B cell (primary cell): ENCODE measurements at places on chromosomes 6 and 20. TPM values are rescaled to one million over a fixed set of nuclear protein-coding genes. Genes with fewer than 3 reads are reported as not detected.

GRCh38 chr6:115540077-115540869 lies 520.4 kb downstream of the FRK start:
- H3K27me3 ChIP-seq, result no peaks in the 10 kb centered on the region
- no peak overlapping the region for H3K4me3 ChIP-seq
- no peak for DNase-seq
- no peaks in the 10 kb centered on the region for H3K4me1 ChIP-seq
- H3K27ac ChIP-seq, result no peak overlapping the region

DNA sequence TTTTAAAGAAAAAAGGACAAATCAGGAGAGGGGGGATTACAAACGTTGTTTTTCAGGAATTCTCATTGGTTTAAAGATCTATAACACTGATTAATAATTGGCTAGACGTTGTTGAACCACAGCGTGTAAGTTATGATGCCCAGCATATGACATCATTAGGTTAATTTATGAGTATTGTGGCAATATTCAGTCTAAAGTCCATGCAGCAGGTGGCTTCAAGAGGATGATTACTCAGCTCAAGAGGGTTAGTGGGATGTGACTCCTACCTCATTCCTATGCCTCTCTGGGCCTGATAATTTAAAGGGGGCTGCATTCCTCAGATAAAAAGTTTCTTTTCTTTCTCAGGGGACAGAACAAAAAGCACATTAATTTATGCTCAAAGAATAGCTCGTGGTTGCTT lies 1309.0 kb downstream of the EPHA7 start:
- no peak overlapping the region for H3K27ac ChIP-seq
- no peaks in the 10 kb centered on the region for H3K36me3 ChIP-seq
- H3K4me1 ChIP-seq, result no peaks in the 10 kb centered on the region
- H3K27me3 ChIP-seq, result no peaks in the 10 kb centered on the region

- no peak overlapping the region for H3K27ac ChIP-seq
- H3K4me1 ChIP-seq, result peaks cover 14% of the 10 kb centered on the region
- H3K36me3 ChIP-seq, result no peaks in the 10 kb centered on the region
Observed at GRCh38 chr6:40755046-40755681, 168.0 kb upstream of the LRFN2 start.

GRCh38 chr6:6470123-6470522 lies 118.4 kb upstream of the LY86 start:
- H3K36me3 ChIP-seq, result no peaks in the 10 kb centered on the region
- peaks cover 3% of the 10 kb centered on the region for H3K27me3 ChIP-seq
- H3K4me1 ChIP-seq, result no peaks in the 10 kb centered on the region
- H3K4me3 ChIP-seq, result no peak overlapping the region
- no peak for DNase-seq
- no peak overlapping the region for H3K27ac ChIP-seq

GRCh38 chr6:57303931-57304681 lies 13.3 kb upstream of the PRIM2 start:
- H3K27me3 ChIP-seq, result no peaks in the 10 kb centered on the region
- no peak overlapping the region for H3K27ac ChIP-seq
- H3K36me3 ChIP-seq, result no peaks in the 10 kb centered on the region
- no peak overlapping the region for H3K4me3 ChIP-seq
- DNase-seq, result no peak

- DNase-seq, result peak; percentile 72
- no peak overlapping the region for H3K4me3 ChIP-seq
- H3K27me3 ChIP-seq, result no peaks in the 10 kb centered on the region
- peaks cover 38% of the 10 kb centered on the region for H3K4me1 ChIP-seq
Observed at GRCh38 chr6:156953479-156954146, 176.4 kb downstream of the ARID1B start.

GRCh38 chr6:28941684-28942448 lies 18.1 kb upstream of the TRIM27 start:
- no peak overlapping the region for H3K27ac ChIP-seq
- H3K4me1 ChIP-seq, result peaks cover 29% of the 10 kb centered on the region

GRCh38 chr20:60097285-60097684 lies 139.1 kb downstream of the CDH26 start:
- H3K27me3 ChIP-seq, result no peaks in the 10 kb centered on the region
- no peak overlapping the region for H3K4me3 ChIP-seq
- no peak overlapping the region for H3K27ac ChIP-seq
- no peaks in the 10 kb centered on the region for H3K36me3 ChIP-seq

DNA sequence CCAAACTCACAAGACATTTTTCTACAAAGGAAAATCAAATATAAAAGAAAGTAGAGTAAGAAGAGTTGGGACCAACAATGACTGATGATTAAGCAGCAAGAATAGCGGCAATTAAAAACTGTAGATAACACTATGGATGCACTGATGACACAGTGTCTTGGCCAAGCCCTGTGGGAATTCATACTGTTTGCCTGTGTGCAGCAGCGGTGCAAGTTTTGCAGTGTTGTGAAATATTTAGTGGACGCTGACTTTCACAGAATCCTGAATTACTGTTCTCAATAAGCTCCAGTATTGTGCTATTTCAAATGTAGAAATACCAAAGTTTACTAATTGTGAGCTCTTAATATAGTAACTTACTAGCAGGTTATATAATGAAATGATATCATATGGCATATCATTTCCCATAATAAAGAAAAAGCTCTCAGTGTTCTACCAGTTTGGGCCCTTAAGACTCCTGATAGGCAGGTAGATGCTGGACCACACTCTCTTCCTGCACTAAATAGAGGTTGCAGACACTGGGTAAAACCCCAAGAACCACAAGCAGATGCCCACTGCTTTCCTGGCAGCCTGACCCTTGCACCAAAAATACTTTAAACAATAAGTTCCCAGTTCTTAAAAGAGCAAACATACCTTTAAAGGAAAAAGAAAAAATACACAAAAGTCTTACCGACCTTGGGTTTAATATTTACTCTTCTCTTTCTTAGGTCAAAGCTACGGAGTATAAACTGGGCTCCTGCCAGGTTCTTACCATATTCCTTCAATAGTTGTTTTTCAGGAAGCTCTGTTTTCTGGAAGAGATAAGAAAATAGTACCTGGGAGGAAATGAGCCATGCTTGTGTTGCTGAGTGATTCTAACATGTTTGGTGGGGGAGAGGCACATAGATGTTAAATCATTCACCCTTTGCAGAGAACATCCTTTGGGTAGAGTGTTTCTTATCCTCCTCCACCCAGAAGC lies 41.6 kb downstream of the ANKEF1 start:
- DNase-seq, result no peak
- H3K36me3 ChIP-seq, result no peaks in the 10 kb centered on the region
- no peak overlapping the region for H3K4me3 ChIP-seq
- peaks cover 5% of the 10 kb centered on the region for H3K27me3 ChIP-seq
- no peaks in the 10 kb centered on the region for H3K4me1 ChIP-seq
- no peak overlapping the region for H3K27ac ChIP-seq

DNA sequence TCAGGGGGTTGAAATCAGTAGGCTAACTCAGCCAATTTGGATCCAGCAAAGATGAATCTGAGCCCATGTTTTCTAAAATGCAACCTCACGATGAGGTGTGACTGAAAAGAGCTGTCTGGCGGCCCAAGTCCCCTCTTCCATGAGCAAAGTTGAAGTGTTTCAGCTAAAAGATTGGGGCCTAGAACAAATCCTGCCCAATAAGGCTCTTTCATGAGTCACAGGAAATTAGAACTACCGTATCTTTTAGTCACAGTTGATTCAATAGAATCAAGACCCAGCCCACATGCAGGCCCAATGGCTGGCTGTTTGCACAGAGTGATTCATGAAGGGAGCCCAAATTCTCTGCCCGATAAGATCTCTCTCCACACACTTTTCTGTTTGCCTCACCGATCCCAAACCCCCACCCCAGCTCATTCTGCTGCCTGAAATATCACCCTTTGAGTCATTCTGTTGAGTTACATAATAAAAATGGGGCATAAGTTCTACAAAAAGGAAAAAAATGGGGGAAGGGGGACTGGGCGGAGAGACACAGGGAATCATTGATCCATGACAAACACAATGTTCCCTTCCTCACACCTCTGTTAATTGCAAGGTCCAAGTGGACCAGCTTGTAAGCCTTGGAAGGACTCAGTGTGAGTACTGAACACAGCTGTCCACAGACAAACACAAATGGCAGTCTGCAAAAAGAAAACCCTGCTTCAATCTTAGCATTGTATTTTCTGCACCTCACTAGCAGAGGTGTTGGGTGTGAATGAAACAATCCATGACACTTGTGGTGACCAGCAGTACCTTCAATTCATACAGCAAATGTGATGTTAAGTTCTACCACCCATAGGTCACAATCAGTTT lies 13.8 kb downstream of the FOXQ1 start:
- no peaks in the 10 kb centered on the region for H3K27me3 ChIP-seq
- no peaks in the 10 kb centered on the region for H3K36me3 ChIP-seq
- H3K4me3 ChIP-seq, result no peak overlapping the region
- no peak for DNase-seq
- no peaks in the 10 kb centered on the region for H3K4me1 ChIP-seq
- no peak overlapping the region for H3K27ac ChIP-seq

DNA sequence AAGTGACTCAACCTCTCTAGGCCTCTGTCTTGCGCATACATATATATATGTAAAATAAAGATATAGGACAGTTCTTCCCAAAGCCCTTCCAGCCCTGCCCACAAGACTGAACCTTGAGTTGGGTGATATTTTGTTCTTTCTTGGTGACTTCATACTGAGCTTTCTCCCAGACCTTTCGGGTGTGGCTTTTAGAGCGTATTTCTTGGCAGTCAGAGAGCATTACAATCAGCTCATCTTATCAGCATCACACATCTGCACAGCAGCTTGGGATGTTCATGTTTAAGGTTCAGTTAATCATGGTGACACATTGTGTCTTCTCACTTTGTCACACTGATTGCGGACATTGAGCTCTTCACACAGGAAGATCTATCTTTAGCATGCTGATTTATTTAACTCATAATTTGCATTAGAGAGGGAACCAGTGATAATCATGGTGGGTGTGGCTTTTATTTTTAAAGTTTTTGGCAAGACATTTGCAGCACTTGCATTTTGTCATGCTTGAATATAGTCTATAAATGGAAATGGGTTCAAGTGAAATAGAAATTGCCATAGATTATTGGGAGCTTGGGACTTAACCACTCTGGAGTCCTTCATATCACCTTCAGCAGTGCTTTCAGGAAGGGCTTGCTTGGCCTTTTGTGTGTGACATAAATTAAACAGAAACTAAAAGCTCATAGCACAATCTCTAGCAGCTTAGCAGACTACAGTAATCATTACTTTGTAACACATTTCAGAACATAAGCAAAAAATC lies 8.3 kb downstream of the KIF3B start:
- no peaks in the 10 kb centered on the region for H3K36me3 ChIP-seq
- peak; percentile 67 for DNase-seq
- peaks cover 70% of the 10 kb centered on the region for H3K4me1 ChIP-seq

- no peak overlapping the region for H3K27ac ChIP-seq
- H3K27me3 ChIP-seq, result no peaks in the 10 kb centered on the region
- H3K4me1 ChIP-seq, result peaks cover 9% of the 10 kb centered on the region
- DNase-seq, result no peak
- H3K36me3 ChIP-seq, result no peaks in the 10 kb centered on the region
Observed at GRCh38 chr6:37992749-37993148, 173.2 kb downstream of the ZFAND3 start.

- H3K27ac ChIP-seq, result no peak overlapping the region
- H3K4me3 ChIP-seq, result no peak overlapping the region
Observed at GRCh38 chr6:11069760-11070159, 23.9 kb upstream of the SMIM13 start.

GRCh38 chr6:136093835-136094234 lies 156.3 kb downstream of the MTFR2 start:
- no peak overlapping the region for H3K27ac ChIP-seq
- H3K4me1 ChIP-seq, result no peaks in the 10 kb centered on the region
- H3K36me3 ChIP-seq, result no peaks in the 10 kb centered on the region
- H3K4me3 ChIP-seq, result no peak overlapping the region
- DNase-seq, result no peak

- H3K36me3 ChIP-seq, result no peaks in the 10 kb centered on the region
- no peak overlapping the region for H3K27ac ChIP-seq
- DNase-seq, result no peak
- H3K4me3 ChIP-seq, result no peak overlapping the region
- H3K4me1 ChIP-seq, result no peaks in the 10 kb centered on the region
- no peaks in the 10 kb centered on the region for H3K27me3 ChIP-seq
Observed at GRCh38 chr6:29861521-29862255, 34.1 kb downstream of the HLA-G start.

- no peaks in the 10 kb centered on the region for H3K27me3 ChIP-seq
- DNase-seq, result no peak
- H3K36me3 ChIP-seq, result no peaks in the 10 kb centered on the region
- H3K4me1 ChIP-seq, result peaks cover 8% of the 10 kb centered on the region
- no peak overlapping the region for H3K27ac ChIP-seq
- no peak overlapping the region for H3K4me3 ChIP-seq
Observed at GRCh38 chr6:137978252-137978896, 111.3 kb downstream of the TNFAIP3 start.

GRCh38 chr6:14177413-14178082 lies 60.0 kb downstream of the CD83 start:
- H3K27ac ChIP-seq, result no peak overlapping the region
- H3K4me1 ChIP-seq, result no peaks in the 10 kb centered on the region
- DNase-seq, result no peak
- no peak overlapping the region for H3K4me3 ChIP-seq

GRCh38 chr6:110545081-110545872 lies 68.9 kb upstream of the SLC22A16 start:
- H3K36me3 ChIP-seq, result no peaks in the 10 kb centered on the region
- H3K4me3 ChIP-seq, result no peak overlapping the region
- DNase-seq, result no peak
- no peak overlapping the region for H3K27ac ChIP-seq
- H3K4me1 ChIP-seq, result peaks cover 13% of the 10 kb centered on the region

DNA sequence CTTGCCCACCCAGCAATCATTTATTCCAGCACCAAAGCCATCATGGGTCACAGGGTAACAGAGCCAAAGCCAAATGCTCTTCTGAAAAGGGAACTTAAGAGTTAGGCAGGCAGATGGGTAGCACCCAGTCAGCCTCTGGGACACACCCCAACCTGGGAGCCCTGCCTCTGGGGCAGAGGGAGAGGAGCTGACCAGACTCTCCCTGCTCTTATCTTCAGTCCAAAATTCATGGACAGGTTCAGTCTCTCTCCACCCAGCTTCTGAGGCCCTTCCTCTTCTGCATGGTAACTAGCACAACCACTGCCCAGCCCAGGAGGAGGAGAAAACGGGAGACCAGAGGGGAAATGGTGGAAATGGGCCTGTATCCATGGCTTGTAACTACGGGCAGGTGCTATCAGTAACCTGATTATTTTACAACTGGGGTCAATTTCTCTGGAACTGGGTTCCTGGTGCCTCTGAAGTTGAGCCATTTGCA lies 105.4 kb downstream of the NOL4L start:
- no peaks in the 10 kb centered on the region for H3K27me3 ChIP-seq
- H3K27ac ChIP-seq, result no peak overlapping the region
- H3K4me3 ChIP-seq, result no peak overlapping the region
- DNase-seq, result no peak

DNA sequence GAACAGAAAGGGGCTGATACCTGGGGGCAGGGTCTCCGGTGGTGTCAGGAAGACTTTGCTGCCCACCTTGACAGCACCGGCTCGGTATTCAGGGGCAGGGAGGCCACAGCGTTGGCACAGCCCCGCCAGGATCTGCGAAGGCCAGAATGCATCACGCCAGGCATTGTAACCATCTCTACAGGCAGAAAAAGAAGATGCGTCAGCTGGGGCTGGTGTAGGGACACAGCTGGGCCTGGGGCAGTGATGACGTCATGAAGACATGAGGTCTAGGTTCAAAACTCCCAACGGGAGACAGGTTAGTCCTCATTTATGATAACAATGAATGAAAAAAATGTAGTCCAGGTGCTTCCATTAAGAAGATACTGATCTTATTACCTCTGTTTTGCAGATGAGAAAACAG lies 22.0 kb downstream of the ERGIC3 start:
- H3K27ac ChIP-seq, result no peak overlapping the region
- no peak for DNase-seq
- H3K36me3 ChIP-seq, result no peaks in the 10 kb centered on the region

The BPIFB2 gene
- total RNA-seq, result not detected in 2 replicates

The MDFI gene
- total RNA-seq, result not detected in 2 replicates

The GSTA2 gene
- not detected in 2 replicates for total RNA-seq

The NOX3 gene
- not detected in 2 replicates for total RNA-seq

The GABRR2 gene
- total RNA-seq, result 0.59 and 1.6 TPM in 2 replicates
